ENCODE measurements at places on chromosomes 4 and X.

- no peak for DNase-seq
These were observed 106.4 kb upstream of the NDST4 start for GRCh38 chr4:115219862-115220261.

GRCh38 chr4:46267866-46268265 is 122.1 kb downstream of the GABRA2 start:
- DNase-seq, result no peak

DNA sequence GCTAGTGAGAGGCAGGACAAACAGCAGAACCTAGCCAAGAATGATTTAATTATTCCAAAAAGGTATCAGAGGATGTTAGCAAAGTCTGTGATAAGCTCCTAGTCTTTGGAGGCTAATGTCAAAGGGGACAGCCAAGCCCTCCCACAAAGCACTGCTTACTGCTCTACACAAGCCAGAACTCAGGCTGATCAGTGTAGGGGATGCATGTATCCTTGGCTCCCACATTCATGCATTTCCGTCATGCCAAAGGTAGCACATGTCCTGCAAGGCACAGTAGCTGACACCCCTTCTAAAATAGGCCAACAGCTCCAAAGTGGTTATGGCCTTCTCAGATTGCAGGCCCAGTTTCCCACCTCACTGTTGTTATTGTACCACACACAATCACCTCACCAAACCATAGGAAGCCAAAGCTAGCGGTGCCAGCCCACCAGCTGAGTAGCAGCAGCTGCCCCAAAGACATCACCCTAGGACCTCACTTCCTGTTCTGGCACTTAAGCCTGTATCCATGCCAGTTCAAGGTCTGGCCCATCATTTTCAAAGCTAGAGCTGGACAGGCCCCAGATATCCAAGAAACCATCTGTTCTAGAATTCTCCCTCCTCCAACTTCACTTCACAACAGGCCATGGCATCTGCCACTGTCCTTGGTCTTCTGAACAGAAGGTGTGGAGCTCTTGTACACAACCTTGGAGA is 40.9 kb downstream of the TSPAN5 start:
- no peak for DNase-seq

- DNase-seq, result no peak
These were observed 206.2 kb downstream of the PABPC4L start for GRCh38 chr4:133995243-133995960.

DNA sequence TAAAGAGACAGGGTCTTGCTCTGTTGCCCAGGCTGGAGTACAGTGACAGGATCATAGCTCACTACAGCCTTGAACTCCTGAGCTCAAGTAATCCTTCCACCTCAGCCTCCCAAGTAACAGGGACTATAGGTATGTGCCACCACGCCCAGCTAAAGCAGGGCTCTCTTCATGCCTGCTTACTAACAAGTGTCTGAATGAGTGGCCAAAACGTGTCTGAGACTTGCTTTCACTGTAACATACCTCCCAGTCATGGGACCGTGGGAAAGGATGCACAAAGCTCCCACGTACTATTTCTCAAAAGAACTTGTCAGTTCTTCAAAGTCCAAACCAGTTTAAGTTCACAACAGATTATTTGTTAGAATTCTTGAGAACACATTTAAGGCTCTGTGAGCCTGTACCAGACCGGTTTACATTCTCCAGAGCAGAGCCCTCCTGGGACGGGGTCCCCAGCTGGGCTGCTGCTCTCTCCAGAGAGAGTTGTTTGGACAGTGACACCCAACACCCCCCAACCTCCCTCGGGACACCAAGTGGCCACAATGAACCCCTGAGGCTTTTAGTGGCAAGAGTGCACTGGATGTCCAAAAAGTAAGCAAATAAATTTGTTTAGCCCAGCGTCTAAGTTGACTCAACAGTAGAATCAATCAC is 24.1 kb downstream of the SH3KBP1 start:
- no peak for DNase-seq

DNA sequence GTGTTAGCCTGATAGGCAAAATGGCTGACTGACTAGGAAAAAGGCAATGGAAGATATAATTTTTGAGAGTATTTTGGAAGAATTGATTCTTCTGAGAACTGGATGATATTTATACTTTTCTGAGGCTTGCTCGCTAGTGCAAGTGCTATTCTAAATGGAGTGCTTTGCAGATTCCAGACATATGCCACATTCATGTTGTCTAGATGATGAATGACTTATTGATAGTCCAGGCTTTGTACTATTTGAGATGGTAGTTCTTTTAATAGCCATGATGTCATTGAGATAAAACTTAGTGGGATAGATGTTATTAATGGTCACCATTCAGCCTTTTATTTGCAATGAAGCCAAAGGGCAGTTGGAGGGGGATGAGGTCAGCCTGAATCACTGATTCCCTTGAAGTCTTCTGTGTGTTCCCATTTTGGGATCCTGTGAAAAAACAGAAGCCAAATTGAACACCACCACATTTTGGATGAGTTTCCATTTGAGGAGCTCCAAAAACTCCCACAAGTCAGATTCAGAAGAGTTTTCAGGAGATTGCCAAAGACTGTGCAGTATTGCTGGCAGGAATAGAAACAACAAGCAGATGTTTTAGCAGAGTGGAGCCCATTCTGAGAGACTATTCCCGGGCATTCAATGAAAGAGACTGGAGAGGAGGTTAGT is 184.1 kb downstream of the IL1RAPL2 start:
- DNase-seq, result no peak

DNA sequence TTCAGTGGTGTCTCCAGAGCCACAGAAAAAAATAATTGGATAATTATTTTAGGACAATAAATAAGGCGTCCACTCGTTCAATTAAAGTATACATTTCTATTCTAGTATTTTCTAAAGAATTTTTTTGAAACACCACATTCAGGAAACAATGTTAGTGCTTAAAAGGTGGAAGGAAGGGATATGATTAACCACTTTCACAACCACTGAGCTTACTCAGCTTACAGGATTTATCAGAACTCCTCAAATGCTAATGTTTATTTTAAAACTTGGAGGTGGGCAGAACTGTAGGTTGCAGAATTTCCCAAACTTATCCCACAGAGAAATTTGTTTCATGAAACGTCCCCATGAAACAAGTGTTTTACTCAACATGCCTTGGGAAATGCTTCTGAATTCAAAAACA is 54.3 kb upstream of the MAGEB2 start:
- no peak for DNase-seq

DNA sequence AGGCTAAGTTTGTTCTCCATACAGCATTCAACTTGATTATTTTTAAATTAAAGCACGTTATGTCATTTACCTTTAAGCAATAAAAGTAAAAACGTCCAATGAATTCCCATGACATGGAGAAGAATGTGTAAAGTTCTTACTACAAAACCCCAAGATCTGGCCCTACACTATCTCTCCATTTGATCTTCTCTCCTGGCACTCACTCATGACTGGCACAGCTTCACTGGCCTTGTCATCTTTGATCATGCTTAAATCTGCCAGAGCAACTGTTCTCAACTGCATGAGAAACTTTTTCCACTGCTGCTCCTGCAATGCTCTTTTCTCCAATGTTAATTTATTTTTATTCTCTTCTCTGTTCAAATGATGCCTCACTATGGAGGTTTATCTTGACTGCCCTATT is 1109.0 kb upstream of the IGFBP7 start:
- DNase-seq, result no peak

- DNase-seq, result no peak
These were observed 94.6 kb upstream of the RPS6KA3 start for GRCh38 chrX:20361081-20361889.

DNA sequence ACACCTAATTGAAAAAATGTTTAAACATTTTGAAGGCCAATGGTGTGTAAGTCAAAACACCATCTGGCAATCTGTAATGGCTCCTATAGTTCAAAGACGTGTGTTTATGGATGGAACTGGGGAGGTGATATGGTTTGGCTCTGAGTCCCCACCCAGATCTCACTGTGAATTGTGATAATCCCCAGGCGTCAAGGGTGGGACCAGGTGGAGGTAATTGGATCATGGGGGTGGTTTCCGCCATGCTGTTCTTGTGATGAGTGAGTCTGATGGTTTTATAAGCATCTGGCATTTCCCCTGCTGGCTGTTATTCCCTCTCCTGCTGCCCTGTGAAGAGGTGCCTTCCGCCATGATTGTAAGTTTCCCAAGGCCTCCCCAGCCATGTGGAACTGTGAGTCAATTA is 52.2 kb downstream of the ADRA2C start:
- no peak for DNase-seq

GRCh38 chr4:12884846-12885796 is 599.0 kb downstream of the RAB28 start:
- no peak for DNase-seq

GRCh38 chr4:171594293-171594692 is 218.9 kb upstream of the GALNTL6 start:
- no peak for DNase-seq

GRCh38 chrX:107686026-107686425 is 57.7 kb downstream of the PRPS1 start:
- no peak for DNase-seq

DNA sequence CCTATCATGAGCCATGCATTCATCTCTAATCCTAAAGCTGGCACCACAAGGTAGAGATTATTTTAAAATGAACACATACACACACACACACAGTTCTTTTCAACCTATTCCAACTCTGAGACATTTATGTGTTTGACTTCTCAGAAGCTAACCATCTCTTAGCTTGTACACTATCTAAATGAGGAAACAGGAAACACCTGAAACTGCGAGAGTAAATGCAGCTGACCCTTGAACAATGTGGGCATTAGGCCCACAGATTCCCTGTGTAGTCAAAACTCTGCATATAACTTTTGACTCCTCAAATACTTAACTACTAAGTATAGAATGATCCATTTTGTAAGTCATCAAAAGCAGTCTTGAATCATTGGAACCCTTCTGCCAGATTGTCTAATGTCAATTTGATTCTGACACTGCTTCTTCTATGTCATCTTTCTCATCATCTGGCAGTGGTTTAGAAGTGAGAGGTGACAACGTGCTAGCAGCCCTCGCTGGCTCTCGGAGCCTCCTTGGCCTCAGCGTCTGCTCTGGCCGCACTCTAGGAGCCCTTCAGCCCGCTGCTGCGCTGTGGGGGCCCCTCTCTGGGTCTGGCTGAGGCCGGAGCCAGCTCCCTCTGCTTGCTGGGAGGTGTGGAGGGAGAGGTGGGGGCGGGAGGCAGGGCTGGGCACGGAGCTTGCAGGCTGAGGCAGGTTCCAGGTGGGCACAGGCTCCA is 21.4 kb upstream of the IL15 start:
- no peak for DNase-seq

DNA sequence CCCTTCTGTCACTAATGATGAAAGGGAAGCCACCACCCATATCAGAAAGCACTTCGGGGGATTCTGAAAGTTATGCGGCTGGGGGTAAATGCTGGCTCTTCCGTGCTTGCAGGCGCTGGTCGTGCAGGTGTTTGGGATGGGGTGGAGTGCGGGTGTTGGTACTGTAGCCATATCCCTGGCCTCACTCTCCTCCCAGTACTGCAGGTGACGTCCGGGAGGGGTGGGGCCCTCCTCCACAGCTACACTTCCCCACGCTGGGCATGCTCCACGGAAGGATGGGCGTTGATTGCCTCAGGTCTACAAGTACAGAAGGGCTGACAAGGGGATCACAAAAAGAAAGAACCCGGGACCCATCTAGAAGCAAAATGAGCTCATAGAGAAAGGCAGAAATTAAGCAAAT is 48.6 kb upstream of the CLDN24 start:
- DNase-seq, result no peak

- DNase-seq, result no peak
These were observed 29.6 kb downstream of the MCUB start for GRCh38 chr4:109589605-109590004.

- peak; percentile 76 for DNase-seq
These were observed 146.8 kb downstream of the PPP3CA start for GRCh38 chr4:101200561-101200960.

DNA sequence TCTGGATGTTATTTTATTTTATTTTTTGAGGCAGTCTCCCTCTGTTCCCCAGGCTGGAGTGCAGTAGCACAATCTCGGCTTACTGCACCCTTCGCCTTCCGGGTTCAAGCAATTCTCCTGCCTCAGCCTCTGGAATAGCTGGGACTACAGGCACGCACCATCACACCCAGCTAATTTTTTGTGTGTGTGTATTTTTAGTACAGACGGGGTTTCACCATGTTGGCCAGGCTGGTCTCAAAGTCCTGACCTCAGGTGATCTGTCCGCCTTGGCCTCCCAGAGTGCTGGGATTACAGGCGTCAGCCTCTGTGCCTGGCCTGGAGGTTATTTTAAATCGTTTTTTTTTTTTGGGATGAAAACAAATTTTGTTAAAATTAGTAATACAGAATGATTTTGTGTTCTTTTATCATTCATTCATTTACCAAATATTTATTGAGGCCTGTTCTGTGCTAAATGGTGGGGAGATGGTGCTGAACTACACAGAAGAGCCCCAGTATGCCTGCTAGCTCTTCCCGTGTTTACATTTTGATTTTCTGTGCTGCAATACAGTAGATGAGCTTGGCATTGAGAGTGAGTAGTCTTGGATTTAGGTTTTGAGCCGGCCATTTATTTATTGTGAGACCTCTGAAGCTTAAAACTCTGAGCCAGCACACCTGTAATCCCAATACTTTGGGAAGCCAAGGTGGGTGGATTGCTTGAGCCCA is 22.7 kb downstream of the ADD1 start:
- no peak for DNase-seq

- DNase-seq, result no peak
These were observed 525.8 kb downstream of the NLGN4X start for GRCh38 chrX:5702890-5703289.

- DNase-seq, result peak; percentile 55
These were observed 319.6 kb upstream of the HS3ST1 start for GRCh38 chr4:11748164-11748872.

Data from LoVo (cell line).